C1 segment of cervical spinal cord (tissue), 14 donors: ENCODE measurements at places on chromosomes 1 and 21.

DNA sequence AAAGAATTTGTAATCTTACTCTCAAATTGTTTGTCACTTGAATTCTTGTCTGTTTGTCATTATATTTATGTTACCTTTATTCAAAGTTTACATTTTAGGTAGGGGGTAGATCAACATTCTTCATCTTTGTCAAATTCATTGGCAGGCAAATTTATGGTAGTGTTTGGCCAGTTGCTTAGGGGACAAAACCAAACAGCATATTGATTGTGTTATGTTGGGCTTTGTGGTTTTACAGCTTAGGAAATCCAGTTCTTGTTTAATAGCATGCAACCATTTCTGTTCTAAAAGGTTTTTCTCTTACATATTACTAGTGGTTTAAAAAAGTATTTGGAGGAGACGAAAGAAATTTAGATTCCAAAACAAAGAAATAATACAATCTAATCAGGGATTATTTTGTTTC lies 91.4 kb downstream of the HMCN1 start:
- DNase-seq: no peak

DNA sequence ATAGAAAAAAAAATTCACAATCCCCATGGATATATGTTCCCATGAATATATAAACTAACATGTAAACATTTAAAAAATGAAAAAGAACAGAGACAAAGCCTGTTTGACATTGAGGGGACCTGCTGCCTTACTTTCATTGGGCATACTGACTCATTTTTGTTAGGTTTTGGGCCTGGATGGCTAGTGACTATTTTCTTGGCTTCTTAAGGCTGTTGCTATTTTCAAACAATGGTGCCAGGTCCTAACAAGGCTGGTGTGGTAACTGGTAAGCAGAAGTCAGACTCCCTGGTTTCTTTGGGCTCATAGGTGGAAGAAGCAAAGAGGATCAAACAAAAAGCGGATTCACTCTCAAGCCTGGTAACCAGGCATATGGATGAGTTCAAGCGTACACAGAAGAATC lies 51.0 kb downstream of the LAMC2 start:
- DNase-seq: no peak

GRCh38 chr1:200288226-200288625 lies 121.6 kb downstream of the ZNF281 start:
- DNase-seq: no peak

- no peak for DNase-seq
Observed at GRCh38 chr1:177007437-177008161, 156.9 kb downstream of the ASTN1 start.

- DNase-seq: no peak
Observed at GRCh38 chr1:56466538-56466937, 112.8 kb downstream of the PLPP3 start.

DNA sequence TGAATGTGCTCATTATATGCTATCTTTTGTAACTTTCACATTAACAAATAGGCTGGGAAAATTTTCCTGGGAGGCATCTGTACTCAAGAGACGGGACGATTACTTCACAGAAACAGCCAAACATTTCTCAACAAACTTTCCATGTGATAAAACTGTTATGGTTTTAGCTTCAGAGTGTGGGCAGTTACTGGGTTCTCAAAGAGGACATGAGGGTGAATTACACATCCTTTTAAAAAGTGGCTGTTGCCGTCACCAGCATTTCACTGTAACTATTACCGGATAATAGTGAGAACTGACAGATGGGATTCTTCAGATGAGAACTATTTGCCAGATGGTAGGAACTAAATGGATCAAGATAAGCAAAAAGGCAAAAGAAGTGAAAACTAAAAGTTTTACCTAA lies 109.1 kb downstream of the APP start:
- no peak for DNase-seq
